ENCODE measurements at places on chromosomes 6 and 20.

GRCh38 chr6:163212123-163212522 lies 202.4 kb upstream of the QKI start:
- no peak for DNase-seq

- DNase-seq = no peak
Measured at GRCh38 chr20:38665506-38666285, 58.6 kb upstream of the SLC32A1 start.

DNA sequence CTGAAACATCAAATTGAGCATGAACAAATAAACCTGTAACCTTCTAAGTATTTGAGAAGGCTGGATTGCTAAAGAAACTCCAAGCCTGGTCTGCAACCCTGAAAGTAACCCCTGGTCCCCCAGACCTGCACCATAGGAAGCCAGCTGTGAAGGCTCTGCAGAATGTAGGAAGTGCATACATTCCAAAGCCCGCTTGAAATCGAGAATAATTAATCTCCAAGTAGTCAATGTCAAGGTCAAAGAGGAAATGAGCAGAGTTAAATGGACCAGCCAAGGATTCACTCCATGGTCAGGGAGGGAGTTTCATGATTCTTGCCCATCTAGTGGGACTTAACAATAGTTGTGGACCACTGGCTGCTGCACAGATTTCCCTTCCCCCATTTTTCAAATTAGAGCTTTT lies 107.6 kb upstream of the RNF24 start:
- no peak for DNase-seq

DNA sequence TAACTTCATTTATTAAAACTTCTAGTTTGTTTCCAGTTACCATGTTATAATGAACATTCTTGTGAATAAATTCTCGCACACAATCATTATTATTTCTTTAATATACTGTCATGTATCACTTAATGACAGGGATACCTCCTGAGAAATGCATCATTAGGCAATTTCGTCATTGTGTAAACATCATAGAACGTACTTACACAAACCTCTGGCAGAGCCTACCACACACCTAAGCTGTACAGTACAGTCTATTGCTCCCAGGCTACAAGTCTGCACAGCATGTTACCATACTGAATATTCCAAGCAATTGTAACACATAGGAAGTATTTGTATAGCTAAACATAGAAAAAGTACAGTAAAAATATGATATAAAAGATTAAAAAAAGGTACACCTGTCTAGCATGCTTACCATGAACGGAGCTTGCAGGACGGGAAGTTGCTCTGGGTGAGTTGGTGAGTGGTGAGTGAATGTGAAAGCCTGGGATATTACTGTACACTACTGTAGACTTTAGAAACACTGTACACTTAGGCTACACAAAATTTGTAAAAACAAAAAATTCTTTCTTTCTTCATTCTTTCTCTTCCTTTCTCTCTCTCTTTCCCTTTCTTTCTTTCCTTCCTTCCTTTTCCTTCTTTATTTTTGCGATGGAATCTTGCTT lies 268.2 kb upstream of the SOX4 start:
- DNase-seq = peak; percentile 58

DNA sequence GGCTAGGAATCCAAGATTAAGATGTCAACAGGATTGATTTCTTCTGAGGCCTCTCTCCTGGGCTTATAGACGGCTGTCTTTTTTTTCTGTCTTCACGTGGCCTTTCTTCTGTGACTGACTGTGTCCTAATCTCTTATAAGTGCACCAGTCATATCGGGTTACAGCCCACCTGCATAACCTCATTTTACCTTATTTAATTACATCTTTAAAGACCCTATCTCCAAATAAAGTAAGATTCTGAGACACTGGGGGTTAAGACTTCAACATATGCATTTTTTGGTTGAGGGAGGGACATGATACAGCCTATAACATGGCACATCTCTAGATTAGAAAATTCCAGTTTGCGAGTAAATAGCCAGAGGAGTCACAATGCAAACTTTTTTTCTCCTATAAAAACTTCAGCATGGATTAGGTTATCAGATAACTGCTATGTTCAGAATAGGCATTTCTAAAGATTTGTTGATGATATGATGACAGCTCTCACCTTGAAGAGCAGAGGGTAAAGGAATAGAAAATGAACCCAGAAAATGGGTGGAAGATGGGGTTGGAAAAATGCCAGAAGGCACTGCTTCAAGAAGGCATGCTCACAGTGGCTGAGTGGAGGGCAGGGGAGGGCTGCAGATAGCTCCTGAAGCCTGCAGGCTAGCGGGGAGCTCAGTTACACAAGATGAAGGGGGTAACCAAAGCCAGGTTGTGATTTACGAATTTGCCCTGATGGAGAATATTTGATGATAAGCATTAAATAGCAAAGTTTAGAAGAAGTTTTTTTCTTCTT lies 8.7 kb upstream of the PDE7B start:
- no peak for DNase-seq

DNA sequence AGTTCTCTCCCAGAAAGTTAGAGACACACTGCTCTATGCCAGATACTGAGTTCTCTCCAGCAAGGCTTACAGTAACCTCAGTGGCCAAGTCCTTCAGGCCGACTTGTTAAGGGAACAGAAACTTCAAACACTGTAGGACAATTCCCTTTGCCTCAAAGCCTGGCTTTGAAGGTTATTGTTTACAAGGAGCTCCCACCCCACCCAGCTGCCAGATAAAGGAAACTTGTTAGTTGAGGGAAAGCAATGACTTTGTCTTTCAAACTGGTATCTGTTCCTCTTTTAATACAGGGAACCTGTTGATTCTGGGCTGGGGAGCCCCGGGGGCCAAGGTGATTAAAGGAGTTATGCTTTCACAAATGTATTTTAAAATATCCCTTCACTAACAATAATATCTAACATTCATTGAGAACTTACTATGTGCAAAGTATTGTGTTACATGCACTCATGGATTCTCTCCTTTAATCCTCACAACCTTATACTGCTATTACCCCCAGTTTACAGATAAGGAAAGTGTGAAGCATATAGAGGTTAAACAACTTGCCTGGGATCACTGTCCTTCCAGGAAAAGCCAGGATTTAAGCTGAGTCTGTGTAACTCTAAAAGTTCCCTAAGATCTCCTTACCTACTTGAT lies 27.6 kb upstream of the CDKN1A start:
- DNase-seq = no peak

GRCh38 chr6:157224178-157224950 lies 99.0 kb downstream of the TMEM242 start:
- no peak for DNase-seq

GRCh38 chr6:30942338-30943060 lies 1.7 kb downstream of the MUCL3 start:
- DNase-seq = no peak

DNA sequence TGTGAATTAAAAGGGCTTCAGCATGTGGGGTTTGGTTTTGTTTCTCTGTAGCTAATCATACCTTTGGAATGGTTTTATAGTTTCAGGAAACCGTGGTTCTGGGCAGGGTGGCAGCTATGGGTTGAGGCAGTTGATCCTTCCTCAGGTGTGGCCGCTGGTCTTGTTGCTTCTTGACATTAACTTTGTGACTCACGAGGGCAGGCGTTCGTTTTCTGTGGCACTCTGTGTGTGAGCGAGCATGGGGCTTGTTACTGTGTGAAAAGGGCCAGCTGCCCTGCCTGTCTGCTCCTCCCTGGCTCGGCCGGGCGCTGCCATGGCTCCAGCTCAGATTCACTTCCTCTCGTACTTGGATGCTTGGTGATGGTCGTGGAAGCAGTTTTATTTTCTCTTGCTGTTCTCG lies 16.2 kb downstream of the DNAJC5 start:
- DNase-seq = no peak

DNA sequence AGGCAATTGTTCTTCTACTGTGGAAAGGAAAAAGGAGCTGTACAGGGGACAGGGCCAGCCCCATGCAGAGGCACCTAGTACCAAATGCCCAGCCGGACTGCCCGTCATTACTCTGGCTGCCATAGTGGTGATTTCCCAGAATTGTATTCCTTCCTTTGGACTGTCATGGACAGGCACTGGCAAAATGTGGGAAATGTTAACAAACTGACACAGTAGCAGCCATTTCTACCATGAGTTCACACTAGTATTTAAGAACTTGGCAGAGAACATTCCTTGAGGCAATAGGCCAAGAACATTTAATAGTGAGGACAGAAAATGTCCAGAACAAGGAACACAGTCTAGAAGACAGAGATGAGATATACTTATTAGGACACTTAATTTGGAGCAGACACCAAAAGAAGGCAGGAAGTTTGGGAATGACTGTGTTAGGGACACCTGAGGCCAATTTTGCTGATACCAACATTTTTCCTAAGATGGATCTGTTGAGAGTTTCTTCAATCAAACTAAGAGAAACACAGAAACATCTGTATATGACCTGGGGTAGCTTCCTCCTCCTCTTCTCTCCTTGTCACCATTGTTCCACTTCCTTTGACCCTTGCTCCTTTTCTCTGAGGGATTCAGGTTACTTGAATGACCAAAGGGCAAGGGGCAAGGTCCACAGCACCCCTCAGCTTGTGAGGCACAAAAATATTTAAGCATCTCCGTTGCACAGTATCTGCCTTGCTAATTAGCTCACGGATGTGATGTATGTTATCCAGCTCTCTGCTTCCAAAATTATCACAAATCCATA lies 14.9 kb downstream of the ADTRP start:
- no peak for DNase-seq

GRCh38 chr6:106513808-106514582 lies 115.3 kb downstream of the RTN4IP1 start:
- no peak for DNase-seq

- no peak for DNase-seq
Measured at GRCh38 chr6:90149280-90149679, 147.4 kb downstream of the BACH2 start.

DNA sequence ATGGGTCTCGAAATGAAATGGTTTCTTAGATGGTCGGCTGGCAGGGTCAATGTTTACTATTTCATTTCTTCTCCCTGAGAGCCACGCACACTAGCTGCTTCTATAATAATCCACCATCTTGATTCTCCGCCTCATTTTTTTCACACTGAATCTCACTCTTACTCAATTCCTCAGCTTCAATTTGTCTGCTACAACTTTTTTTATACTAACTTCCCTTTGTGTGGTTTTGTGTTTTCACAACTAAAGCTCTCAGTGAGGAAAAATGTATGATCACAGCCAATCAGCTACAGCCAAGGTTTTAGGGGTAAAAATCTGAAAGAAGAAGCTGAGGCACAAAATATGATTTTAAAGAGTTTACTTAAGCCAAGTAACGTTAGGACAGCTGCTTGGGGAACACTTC lies 1309.4 kb downstream of the EPHA7 start:
- DNase-seq = no peak

DNA sequence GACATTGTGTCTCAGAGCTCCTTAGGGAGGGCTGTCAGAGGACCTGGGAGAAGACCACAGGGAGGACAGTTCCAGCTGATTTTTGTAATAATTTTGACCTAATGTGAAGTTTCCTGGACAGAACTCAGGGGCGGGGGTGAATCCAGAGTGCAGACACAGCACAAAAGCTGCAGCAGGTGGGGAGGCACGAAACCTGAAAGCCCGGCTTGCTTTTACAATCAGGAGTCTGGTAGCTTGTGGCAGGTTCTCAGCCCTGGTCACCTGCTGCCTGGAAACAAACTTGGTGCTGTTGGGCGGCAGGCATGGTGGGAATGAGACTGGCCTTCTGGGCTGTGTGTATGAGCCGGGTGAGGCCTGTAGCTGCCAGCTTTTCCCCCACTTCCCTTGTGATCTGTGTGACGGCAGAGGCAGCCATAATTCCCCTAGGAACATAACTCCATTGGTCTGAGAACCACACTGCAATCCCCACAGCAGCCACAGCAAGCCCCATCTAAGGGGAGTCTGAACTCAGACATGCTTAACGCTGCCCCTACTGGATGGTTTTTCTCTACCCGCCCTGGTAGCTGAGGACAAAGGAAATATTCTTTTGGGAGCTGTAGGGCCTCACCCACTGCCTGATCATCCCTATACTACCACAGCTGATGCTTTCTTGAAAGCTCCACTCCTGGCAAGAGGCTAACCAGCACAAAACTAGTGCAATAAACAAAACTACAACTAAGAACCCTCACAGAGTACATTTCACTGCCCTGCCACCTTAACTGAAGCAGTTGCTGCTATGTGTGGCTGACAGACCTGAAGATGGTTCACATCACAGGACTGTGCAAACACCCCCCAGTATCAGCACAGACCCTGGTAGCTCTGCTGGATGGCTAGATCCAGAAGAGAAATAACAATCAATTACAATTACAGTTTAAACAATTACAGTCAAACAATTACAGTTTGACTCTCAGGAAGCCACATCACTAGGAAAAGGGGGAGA lies 1055.1 kb upstream of the GJE1 start:
- no peak for DNase-seq

DNA sequence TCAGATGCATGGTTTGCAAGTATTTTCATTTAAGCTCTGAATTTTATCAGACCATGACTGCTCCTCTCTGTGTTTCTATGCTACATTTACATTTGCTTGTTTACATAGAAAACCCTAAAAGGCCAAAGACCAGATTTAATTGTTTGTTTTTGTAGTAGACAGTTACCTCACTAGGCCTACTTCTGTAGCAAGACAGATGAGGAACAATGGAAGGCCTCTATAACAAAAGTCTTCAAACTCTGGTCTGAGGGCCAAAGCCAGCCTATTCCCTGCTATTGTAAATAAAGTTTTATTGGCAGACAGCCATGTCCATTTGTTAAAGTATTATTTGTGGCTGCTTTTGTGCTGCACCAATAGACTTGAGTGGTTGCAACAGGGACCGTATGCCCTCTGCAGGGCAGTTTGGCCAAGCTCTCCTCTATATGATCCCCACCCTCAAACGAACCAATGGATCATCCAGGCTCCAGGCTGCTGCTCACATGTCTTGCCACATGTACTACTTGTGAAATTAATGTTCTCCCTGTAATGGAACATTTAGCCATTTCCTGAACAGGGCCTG lies 182.0 kb downstream of the DOK5 start:
- no peak for DNase-seq

- DNase-seq = no peak
Measured at GRCh38 chr20:11182720-11183119, 508.9 kb upstream of the JAG1 start.

DNA sequence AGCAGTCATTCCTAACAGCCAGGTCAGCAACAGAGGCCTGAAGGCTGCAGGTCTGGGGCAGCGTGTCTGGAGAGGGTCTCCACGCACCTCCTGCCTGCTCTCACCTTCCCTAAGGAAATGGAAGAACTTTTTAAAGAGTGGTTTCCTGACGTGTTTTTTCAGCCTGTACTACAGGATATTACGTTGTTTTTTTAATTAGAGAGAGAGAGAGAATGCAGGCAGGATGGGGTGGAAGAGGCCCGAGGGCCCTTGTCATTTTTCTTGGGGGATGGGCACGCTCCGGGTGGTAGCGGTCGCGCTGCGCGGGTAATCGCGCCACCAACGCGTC lies 2.1 kb downstream of the DLL1 start:
- DNase-seq = no peak

DNA sequence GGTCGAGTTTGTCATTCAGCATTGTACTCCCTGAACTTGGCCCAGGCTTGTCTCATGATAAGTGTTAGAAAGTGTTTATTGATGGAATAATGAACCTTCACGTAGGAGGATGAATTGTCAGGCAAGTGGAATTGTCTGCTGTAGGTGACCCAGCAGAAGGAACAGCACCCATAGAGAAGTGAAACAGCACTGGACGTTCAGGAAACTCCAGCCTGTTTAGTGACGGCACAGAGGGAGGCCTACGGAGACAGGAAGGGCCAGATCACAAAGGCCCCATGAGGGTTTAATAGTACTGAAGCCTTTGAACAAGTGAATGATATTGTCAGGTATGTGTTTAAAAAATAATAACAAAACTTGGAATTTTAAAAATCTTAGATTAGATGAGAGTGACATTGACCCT lies 2.9 kb downstream of the STX11 start:
- no peak for DNase-seq

- no peak for DNase-seq
Measured at GRCh38 chr6:84033523-84034451, at the start of gene MRAP2. Gene MRAP2 (plus strand): TSS chr6:84033772. CDS start chr6:84055319, 21,547 bp downstream.

- DNase-seq = no peak
Measured at GRCh38 chr6:97262676-97263075, 20.3 kb downstream of the MMS22L start.

All from NCI-H1417 treated with DMSO at 0.1 percent for 48 hours (cell line).